ENCODE measurements at places on chromosomes 3 and 15. TPM values are rescaled to one million over a fixed set of nuclear protein-coding genes. Genes with fewer than 3 reads are reported as not detected.

ZNF609 gene
- 49.9 TPM for total RNA-seq

TF gene
- 0.28 TPM for total RNA-seq

SH2D7 gene
- total RNA-seq = not detected

SCN11A gene
- 0.07 TPM for total RNA-seq

IQCF6 gene
- not detected for total RNA-seq

UROC1 gene
- total RNA-seq = not detected
